HFFc6 (cell line): ENCODE measurements at places on chromosomes 1 and 21. TPM values are rescaled to one million over a fixed set of nuclear protein-coding genes. Genes with fewer than 3 reads are reported as not detected.
A peak's percentile ranks its signal among the peaks of the same experiment; 100 is the strongest.

Gene LCE3D
- total RNA-seq: not detected in 3 replicates

Gene AJAP1
- not detected in 3 replicates for total RNA-seq

Gene USH2A
- total RNA-seq: 0.03 TPM in 3 replicates

Gene C1orf232
- total RNA-seq: not detected in 3 replicates

Gene IGSF9
- total RNA-seq: not detected in 2 replicates

Gene KIRREL1
- total RNA-seq: 108 to 109 TPM (median 108 TPM) in 3 replicates

Gene INTS3
- 34.1 to 44.7 TPM (median 40.9 TPM) in 3 replicates for total RNA-seq

DNA sequence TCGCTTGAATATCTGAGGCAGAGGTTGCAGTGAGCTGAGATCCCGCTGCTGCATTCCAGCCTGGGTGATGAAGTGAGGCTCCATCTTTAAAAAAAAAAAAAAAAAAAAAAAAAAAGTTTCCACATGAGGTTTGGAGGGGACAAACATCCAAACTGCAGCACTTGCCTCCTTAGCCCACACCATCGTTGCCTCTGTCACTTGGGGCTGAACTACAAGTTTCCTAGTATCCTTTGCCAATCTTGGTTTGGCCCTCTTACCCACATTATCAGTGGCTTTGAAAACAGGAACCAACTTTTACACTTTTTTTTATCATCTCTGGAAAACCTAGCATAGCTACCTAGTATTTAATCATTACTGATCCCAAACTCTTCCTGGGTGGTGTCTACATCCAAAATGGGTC, 59.2 kb downstream of the CLSTN1 start:
- H3K4me1 ChIP-seq: peaks cover 24% of the 10 kb centered on the region
- H3K27me3 ChIP-seq: peaks cover 1% of the 10 kb centered on the region
- H3K36me3 ChIP-seq: no peaks in the 10 kb centered on the region; the same call in 1 of the 2 replicates
- no peak overlapping the region for H3K27ac ChIP-seq

GRCh38 chr1:55877437-55878232, 662.5 kb upstream of the USP24 start:
- no peaks in the 10 kb centered on the region for H3K4me1 ChIP-seq
- H3K36me3 ChIP-seq: no peaks in the 10 kb centered on the region
- H3K27me3 ChIP-seq: peaks cover 3% of the 10 kb centered on the region; the same call in 1 of the 2 replicates
- no peak overlapping the region for H3K27ac ChIP-seq

GRCh38 chr1:165858967-165859845, 31.8 kb downstream of the UCK2 start:
- H3K4me1 ChIP-seq: peaks cover 80% of the 10 kb centered on the region
- H3K4me3 ChIP-seq: no peak overlapping the region
- H3K27ac ChIP-seq: peak overlapping the region; percentile 48; the same call in 1 of the 2 replicates
- no peaks in the 10 kb centered on the region for H3K27me3 ChIP-seq
- DNase-seq: no peak

DNA sequence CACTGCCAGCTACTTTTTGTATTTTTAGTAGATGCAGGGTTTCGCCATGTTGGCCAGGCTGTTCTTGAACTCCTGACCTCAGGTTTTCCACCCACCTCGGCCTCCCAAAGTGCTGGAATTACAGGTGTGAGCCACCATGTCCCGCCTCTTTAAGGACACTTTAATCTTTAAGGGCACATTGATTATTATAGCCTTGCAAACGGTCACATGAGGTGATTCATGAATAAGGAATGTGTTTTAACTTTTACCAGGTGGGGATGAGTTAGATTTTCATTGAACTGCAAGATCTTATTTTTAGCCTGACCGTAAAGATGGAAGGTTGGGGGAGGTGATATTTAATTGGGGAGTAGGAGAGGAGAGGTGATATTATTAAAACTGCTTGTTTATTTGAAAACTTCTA, 61.9 kb downstream of the TBCE start:
- H3K4me1 ChIP-seq: peaks cover 24% of the 10 kb centered on the region
- no peaks in the 10 kb centered on the region for H3K36me3 ChIP-seq
- peak; percentile 17 for DNase-seq
- peaks cover 1% of the 10 kb centered on the region for H3K27me3 ChIP-seq

DNA sequence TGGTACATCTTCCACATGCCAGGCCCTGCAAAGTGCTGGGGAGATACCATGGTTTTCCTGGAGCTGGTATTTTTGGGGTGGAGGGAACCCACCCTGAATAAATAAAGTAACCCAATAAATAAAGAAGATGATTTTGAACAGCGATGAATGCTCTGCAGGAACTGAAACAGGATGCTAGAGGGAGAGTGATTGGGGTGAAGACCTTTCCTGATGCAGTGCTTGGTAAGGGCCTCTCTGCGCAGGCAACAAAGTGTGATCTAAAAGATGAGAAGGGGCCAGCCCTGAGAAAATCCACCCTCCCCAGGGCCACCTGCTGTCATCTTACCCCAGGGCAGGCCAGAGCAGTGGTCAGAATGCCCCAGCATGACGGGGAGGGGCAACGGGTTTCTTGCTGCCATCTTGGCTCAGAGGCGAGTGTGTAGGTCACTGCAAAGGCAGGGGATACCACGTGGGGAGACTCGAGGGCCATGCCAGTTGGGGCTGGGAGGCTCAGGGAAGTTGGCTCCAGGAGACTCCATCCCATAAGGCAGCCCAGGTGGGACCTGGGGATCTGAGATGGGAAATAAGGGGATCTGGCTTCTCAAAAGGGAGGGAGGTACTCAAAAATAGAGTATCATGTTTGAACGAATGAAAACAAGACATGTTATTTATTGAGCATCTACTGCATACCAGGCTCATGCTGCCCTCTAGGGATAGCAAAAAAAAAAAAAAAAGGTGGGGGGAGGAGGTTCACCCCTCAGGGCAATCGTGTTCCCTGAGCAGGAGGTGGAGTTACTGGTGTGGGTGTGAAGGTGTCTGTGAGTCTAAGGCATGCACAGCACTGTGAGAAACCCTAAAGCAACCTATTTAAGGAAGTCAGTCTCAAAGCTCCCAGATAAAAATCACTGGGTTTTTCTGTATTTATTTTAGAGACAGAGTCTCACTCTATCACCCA, 2.8 kb downstream of the SRARP start:
- peak; percentile 53 for DNase-seq
- H3K27me3 ChIP-seq: peaks cover 7% of the 10 kb centered on the region
- no peak overlapping the region for H3K27ac ChIP-seq
- H3K4me1 ChIP-seq: peaks cover 22% of the 10 kb centered on the region
- no peak overlapping the region for H3K4me3 ChIP-seq

- H3K27ac ChIP-seq: no peak overlapping the region
- DNase-seq: no peak
- no peaks in the 10 kb centered on the region for H3K4me1 ChIP-seq
- no peaks in the 10 kb centered on the region for H3K36me3 ChIP-seq
- H3K27me3 ChIP-seq: peaks cover 1% of the 10 kb centered on the region
Measured at GRCh38 chr1:4561205-4561604, 93.2 kb upstream of the AJAP1 start.

GRCh38 chr1:89125240-89125912, 538 bp downstream of the GBP2 start:
- H3K4me3 ChIP-seq: peak overlapping the region; percentile 67; the same call in 1 of the 2 replicates
- peaks cover 5% of the 10 kb centered on the region for H3K27me3 ChIP-seq
- H3K27ac ChIP-seq: no peak overlapping the region
- H3K4me1 ChIP-seq: peaks cover 25% of the 10 kb centered on the region
- H3K36me3 ChIP-seq: no peaks in the 10 kb centered on the region

- no peak for DNase-seq
- H3K4me1 ChIP-seq: no peaks in the 10 kb centered on the region
- no peaks in the 10 kb centered on the region; the same call in 1 of the 2 replicates for H3K27me3 ChIP-seq
- no peaks in the 10 kb centered on the region; the same call in none of the 2 replicates for H3K36me3 ChIP-seq
Measured at GRCh38 chr1:181803421-181803820, 258.1 kb downstream of the ZNF648 start.

DNA sequence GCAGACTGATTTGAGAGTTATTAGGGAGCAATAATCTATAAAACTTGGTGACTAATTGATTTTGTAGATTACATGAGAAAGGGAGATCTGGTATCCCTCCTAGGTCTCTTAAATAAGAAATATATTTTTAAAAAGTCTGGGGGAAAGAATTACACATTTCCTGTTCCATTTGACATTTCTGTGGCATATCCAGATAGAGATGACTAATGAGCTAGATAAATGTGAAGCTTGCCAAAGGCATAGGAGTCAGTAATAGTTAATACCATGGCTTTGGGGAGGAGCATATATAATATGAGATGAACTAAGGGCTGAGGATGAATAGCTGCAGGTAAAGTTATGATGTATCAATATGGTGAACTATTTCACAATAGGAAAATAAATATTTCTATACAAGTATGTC, 663.7 kb downstream of the PTPRC start:
- H3K4me1 ChIP-seq: peaks cover 20% of the 10 kb centered on the region
- DNase-seq: peak; percentile 44
- no peaks in the 10 kb centered on the region for H3K36me3 ChIP-seq
- no peak overlapping the region for H3K4me3 ChIP-seq

GRCh38 chr1:16385659-16386453, 18.8 kb downstream of the SZRD1 start:
- H3K4me1 ChIP-seq: peaks cover 52% of the 10 kb centered on the region
- H3K36me3 ChIP-seq: peaks cover 18% of the 10 kb centered on the region
- peak overlapping the region; percentile 49 for H3K27ac ChIP-seq
- peaks cover 2% of the 10 kb centered on the region; the same call in 1 of the 2 replicates for H3K27me3 ChIP-seq
- DNase-seq: no peak

DNA sequence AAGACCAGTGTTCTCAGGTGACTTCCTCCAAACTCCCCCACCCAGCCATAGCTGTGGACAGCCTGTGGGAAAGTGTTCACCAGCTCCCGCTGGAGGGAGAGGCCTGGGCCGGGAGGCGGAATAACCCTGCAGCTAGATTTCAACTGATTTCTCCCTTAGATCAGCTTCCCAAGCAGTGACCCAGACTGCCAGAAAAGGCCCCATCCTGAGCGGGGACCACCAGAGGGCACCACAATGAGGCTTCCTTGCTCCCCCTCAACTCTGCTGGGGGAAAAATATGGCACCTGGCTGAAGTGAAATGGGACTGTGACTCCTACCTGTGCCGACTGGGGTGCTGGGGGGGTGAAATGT, 50.8 kb downstream of the RHBG start:
- no peak overlapping the region for H3K4me3 ChIP-seq
- peaks cover 71% of the 10 kb centered on the region for H3K27me3 ChIP-seq
- H3K36me3 ChIP-seq: no peaks in the 10 kb centered on the region
- H3K27ac ChIP-seq: no peak overlapping the region

- no peaks in the 10 kb centered on the region for H3K36me3 ChIP-seq
- H3K27ac ChIP-seq: no peak overlapping the region
- no peaks in the 10 kb centered on the region for H3K4me1 ChIP-seq
Measured at GRCh38 chr1:80375662-80376061, 1369.1 kb upstream of the ADGRL4 start.

- H3K36me3 ChIP-seq: no peaks in the 10 kb centered on the region
- peaks cover 38% of the 10 kb centered on the region for H3K4me1 ChIP-seq
- no peaks in the 10 kb centered on the region for H3K27me3 ChIP-seq
Measured at GRCh38 chr1:106926803-106927582, 129.5 kb upstream of the PRMT6 start.

- H3K4me1 ChIP-seq: no peaks in the 10 kb centered on the region
- H3K36me3 ChIP-seq: no peaks in the 10 kb centered on the region
- H3K27me3 ChIP-seq: peaks cover 64% of the 10 kb centered on the region
- H3K4me3 ChIP-seq: no peak overlapping the region
- H3K27ac ChIP-seq: no peak overlapping the region
- no peak for DNase-seq
Measured at GRCh38 chr1:156406251-156406650, 37.2 kb downstream of the RHBG start.

GRCh38 chr1:235910357-235911299, 43.9 kb upstream of the LYST start:
- H3K4me3 ChIP-seq: peak overlapping the region; percentile 80
- peaks cover 4% of the 10 kb centered on the region; the same call in 1 of the 2 replicates for H3K27me3 ChIP-seq
- H3K36me3 ChIP-seq: no peaks in the 10 kb centered on the region
- H3K27ac ChIP-seq: peak overlapping the region; percentile 79

GRCh38 chr1:213418268-213419071, 367.4 kb downstream of the RPS6KC1 start:
- H3K4me3 ChIP-seq: no peak overlapping the region
- H3K4me1 ChIP-seq: no peaks in the 10 kb centered on the region
- 0 out of 2 replicates have a peak, but pooled peaks cover 4% of the 10 kb centered on the region for H3K36me3 ChIP-seq
- no peaks in the 10 kb centered on the region for H3K27me3 ChIP-seq
- DNase-seq: no peak

GRCh38 chr1:206442101-206442500, 28.2 kb upstream of the IKBKE start:
- H3K36me3 ChIP-seq: peaks cover 69% of the 10 kb centered on the region
- H3K27me3 ChIP-seq: no peaks in the 10 kb centered on the region; the same call in 1 of the 2 replicates

GRCh38 chr1:183291802-183292514, 105.9 kb downstream of the LAMC2 start:
- H3K36me3 ChIP-seq: no peaks in the 10 kb centered on the region; the same call in 1 of the 2 replicates
- DNase-seq: peak; percentile 27
- peak overlapping the region; percentile 22; the same call in 1 of the 2 replicates for H3K4me3 ChIP-seq
- H3K27ac ChIP-seq: peak overlapping the region; percentile 77

- H3K27me3 ChIP-seq: peaks cover 25% of the 10 kb centered on the region
- H3K36me3 ChIP-seq: no peaks in the 10 kb centered on the region
- no peak overlapping the region for H3K27ac ChIP-seq
Measured at GRCh38 chr1:167479331-167479979, 38.9 kb downstream of the CD247 start.

GRCh38 chr1:111735321-111735720, 3.9 kb downstream of the INKA2 start:
- no peaks in the 10 kb centered on the region for H3K27me3 ChIP-seq
- peak; percentile 25 for DNase-seq
- H3K4me1 ChIP-seq: peaks cover 33% of the 10 kb centered on the region
- no peak overlapping the region for H3K4me3 ChIP-seq
- H3K27ac ChIP-seq: no peak overlapping the region
- H3K36me3 ChIP-seq: no peaks in the 10 kb centered on the region

DNA sequence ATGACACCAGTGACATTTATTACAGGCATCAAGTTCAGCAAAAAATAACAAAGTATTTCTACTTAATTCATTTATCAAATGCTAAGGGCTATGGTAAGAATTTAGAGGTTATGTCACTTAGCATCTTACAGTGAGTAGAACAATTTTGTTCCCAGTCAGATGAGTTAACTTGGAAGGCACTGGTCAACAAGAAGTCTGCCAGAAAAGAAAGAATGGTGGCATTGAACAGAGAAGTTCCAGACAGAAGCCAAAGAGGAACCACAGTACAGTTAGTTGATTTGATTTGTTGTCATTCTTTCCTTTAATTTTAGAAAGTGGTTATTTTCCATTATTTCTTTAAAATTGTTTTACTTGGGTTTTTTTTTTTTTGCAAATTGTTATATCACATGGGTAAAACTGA, 232.2 kb upstream of the PKN2 start:
- no peaks in the 10 kb centered on the region for H3K36me3 ChIP-seq
- H3K27ac ChIP-seq: no peak overlapping the region
- no peak overlapping the region for H3K4me3 ChIP-seq
- DNase-seq: no peak
- no peaks in the 10 kb centered on the region for H3K4me1 ChIP-seq
